ENCODE measurements at places on chromosomes 1 and 21.

- DNase-seq: no peak
Measured at GRCh38 chr1:56953386-56953785, 12.4 kb downstream of the C8B start.

- DNase-seq: no peak
Measured at GRCh38 chr1:46675549-46676314, 4.1 kb downstream of the TEX38 start.

- no peak for DNase-seq
Measured at GRCh38 chr1:55870106-55870505, 654.9 kb upstream of the USP24 start.

GRCh38 chr1:65469889-65470340 is 49.4 kb downstream of the LEPR start:
- DNase-seq: no peak
